RCC 7860 (cell line): ENCODE measurements at places on chromosomes 7 and 10.

- DNase-seq: no peak
Measured at GRCh38 chr10:14500172-14500765, 169.5 kb upstream of the FRMD4A start.

GRCh38 chr7:100896732-100897608, 1.3 kb upstream of the ACHE start:
- DNase-seq: no peak

GRCh38 chr7:152336754-152337368, 98.9 kb downstream of the KMT2C start:
- peak; percentile 33 for DNase-seq

DNA sequence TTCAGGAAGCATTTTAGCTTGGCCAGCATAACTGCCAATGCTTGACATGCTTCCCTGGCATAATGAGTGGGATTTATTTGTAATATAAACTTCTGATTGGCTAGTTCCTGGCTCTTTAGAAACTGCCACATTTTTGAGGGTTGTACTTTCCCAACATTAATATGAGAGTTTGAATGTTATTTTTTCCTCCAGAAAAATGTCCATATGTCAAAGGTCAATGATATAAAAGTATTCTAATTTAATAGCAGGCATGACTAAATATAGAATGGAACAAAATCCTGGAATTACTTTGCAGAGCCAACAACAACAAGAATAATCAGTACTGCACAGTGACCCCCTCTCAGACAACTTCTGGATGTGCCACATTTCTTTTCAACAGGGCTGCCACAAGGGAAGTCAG, 352.6 kb downstream of the PRPF18 start:
- no peak for DNase-seq

DNA sequence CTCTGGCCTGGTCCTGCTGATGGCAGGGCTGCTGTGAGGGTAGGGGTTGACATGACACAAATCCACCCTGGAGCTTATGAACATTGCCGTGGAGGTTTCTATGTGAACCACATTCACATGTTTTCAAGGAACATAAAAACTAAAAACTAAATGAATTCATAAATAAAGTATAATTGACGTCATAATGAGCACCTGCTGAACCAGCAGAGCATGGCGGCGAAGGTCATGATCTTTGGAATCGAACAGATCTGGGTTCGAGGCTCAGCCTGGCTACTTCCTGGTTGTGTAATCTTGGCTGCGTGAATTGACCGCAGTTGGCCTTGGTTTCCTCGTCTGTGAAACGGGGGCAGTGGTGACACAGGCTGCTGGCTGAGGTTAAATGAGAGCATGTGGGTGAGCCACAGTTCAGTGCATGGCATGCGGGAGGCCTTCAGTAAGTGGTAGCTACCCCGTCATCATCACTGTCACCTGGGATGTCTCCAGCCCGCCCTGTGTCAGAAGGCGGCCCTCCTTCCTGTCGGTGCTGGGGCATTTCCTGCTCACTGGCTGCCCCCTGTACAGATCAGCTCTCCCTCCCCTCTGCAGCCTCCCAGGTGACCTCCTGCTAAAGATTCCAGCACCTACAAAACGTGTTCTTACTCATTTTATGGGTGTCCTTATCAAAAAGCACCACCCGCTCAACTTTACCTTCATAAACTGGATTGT, 190.3 kb upstream of the SHH start:
- DNase-seq: no peak

- no peak for DNase-seq
Measured at GRCh38 chr10:6674291-6674690, 94.2 kb upstream of the PRKCQ start.

DNA sequence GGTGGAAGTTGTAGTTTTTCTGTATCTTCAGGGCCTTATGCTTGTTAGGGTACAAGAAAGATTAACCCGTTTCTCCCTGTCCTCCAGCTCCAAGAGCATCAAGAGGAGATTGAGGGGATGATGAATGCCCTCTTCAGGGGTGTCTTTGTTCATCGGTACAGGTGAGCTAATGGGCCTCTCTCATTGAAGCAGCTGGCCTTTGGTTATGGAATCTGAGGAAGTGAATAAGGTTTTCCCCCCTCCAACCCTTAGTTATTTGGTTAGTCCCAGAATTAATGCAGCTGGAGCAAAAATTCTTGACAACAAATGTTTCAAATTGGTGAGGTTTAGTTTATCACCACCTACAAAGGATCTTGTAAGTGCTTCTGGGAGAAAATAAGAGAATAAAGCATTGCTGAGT, 17.5 kb downstream of the STAG3 start:
- no peak for DNase-seq

DNA sequence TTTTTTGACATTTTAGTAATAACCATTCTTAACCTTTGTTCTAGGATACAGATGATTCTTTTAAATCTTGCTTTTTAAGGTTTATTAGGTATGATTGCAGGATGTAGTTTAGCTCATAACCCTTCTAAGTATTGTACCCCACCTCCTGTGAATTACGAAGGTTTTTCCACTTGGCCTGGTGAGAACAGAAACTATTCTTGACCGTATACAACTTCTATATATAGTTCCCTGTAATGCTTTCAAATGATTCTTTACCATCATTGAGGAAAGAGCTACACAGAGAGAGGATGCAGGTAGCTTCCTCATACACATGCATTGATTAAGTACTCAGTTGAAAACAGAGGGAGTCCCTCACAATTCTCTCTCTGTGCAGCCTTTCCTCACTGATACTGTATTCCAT, 86.3 kb downstream of the PALS2 start:
- DNase-seq: no peak

DNA sequence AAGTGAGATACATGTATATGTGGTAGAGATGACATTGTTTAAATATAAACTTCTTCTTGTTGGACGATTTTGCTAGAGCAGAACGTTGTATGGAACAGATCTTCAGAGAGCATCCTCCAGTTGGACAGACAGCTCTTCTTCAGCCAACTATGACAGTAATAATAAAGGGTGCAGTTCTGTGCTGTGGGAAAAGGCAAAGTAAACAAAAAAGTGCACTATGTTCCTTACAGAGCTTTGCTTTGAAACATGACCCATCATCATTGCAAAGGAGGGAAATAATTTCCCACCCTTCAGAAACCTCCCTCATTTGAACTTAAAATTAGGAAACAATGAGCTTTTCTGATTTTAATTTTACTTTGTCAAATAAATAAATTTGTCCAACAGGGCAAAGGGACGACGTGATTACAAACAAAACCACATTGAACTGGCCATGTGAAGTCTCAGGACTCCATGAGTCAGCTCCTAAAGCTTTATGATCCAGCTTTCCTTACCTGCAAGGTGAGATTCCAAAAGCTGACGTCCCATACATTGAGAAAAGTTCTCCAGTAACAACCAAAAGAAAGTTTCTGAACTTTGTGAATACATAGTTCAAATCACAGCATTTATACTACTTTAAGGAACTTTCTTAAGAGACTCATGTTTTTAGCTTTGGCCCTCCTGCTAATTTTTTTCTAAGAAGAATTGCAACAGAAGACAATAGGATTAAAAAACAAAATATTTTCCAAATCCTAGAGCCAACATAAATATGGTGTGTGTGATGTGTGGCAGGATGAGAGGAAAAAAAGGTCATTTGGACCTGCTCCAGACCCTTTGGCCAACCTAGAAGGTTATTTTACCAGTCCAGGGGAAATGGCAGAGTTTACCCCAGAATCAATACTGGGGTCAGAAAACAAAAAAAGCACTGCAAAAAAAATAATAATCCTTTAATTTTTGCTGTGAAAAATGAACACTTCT, 565.4 kb upstream of the NRP1 start:
- DNase-seq: no peak

DNA sequence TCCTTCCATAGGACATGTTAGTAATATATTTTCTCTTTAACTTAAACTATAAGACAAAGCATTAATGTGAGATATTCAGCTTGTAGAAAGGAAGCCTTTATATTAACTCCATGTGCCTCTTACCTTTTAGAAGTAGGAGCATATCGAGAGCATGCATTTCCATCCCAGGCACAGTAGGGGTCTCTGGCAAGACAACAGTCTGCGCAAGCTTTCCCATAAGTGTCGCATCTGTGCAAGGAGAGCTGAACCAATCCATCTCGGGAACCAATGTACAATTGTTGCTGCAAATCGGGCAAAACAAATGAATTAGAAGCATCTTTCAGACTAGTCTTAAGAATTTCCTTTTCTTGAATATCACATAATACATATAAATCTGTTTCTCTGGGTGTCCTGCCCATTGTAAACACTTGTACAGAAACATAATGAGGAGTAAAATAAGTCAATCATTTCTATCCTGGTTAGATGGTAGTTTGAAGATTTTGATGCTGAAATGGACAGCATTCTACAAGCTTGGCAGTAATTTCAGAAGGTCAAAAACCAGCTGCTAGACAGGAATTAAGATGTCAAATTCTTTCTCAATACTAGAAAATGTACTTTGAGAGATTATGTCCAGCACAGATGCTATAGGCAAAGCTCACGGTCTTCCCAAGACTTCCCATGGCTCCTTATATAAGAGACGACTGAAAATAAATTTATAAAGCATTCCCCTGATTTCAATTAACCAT, 171.8 kb downstream of the SEMA3D start:
- DNase-seq: no peak

DNA sequence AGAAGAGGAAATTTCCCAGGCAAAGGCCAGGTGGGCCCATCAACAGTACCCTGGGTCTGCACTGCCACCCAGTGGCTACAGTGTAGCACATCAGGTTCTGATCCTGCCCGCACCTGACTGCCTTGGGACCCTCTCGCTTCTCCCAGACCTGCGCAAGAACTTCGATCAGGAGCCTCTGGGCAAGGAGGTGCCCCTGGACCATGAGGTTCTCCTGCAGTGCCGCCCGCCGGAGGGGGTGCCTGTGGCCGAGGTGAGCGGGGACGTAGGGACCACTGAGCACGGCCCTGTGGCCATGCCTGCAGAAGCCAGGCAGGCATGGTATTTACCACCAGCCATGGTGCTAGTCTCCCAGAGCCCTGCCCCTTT, 33.9 kb upstream of the SLC29A3 start:
- peak; percentile 11 for DNase-seq
